ENCODE measurements at places on chromosomes 4 and X. TPM values are rescaled to one million over a fixed set of nuclear protein-coding genes. Genes with fewer than 3 reads are reported as not detected.

Gene FGF5
- total RNA-seq, result 24.8 TPM

Gene BTC
- total RNA-seq, result 0.32 TPM

Gene CLDN22
- under 0.01 TPM for total RNA-seq

Gene MAPK10
- 10.9 TPM for total RNA-seq

Gene ADGRG4
- not detected for total RNA-seq

Gene GPR143
- not detected for total RNA-seq

Gene SHOX
- not detected for total RNA-seq

Data from hair follicle dermal papilla cell (primary cell).